ENCODE measurements at places on chromosomes 11 and 22. TPM values are rescaled to one million over a fixed set of nuclear protein-coding genes. Genes with fewer than 3 reads are reported as not detected.

DNA sequence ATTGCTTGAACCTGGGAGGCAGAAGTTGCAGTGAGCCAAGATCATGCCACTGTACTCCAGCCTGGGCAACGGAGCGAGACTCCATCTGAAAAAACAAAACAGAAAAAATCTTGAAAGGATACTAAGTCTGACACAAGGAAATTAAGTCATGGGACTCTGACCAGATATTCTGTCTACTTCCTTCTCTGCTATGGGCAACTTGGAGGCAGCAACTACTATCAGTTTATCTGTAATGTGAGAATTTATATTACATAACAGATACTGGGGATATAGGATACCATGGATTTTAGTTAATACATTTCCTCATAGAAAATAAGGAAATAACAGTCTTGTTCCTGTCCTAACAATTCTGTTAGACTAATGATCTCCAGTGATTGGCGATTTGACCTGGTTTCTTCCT lies 1.6 kb upstream of the SGSM3 start:
- H3K27ac ChIP-seq = no peak overlapping the region
- no peaks in the 10 kb centered on the region for H3K4me1 ChIP-seq
- no peak overlapping the region for H3K4me3 ChIP-seq
- peaks cover 55% of the 10 kb centered on the region for H3K36me3 ChIP-seq
- no peaks in the 10 kb centered on the region for H3K27me3 ChIP-seq
- DNase-seq = no peak

The AGBL2 gene
- total RNA-seq = 0.45 TPM

DNA sequence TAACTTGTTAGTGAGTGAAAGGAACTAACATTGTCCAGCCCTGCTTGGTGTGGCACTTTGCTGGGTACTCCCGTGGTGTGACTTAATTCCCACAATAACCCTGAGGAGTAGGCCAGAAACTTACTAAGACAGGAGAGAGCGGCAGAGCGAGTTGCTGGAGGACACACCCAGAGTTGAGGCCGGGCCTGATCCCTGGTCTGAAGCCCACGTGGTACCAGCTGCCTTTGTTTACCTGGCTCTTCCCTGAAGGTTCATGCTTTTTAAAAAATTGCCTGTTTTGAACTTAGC lies 594 bp downstream of the MPST start:
- H3K36me3 ChIP-seq = peaks cover 9% of the 10 kb centered on the region
- peak overlapping the region; percentile 97 for H3K4me3 ChIP-seq
- H3K27ac ChIP-seq = peak overlapping the region; percentile 49
- no peaks in the 10 kb centered on the region for H3K27me3 ChIP-seq
- peaks cover 17% of the 10 kb centered on the region for H3K4me1 ChIP-seq

- no peak for DNase-seq
- H3K27ac ChIP-seq = no peak overlapping the region
- no peaks in the 10 kb centered on the region for H3K27me3 ChIP-seq
- no peaks in the 10 kb centered on the region for H3K4me1 ChIP-seq
- H3K36me3 ChIP-seq = no peaks in the 10 kb centered on the region
These were observed 213.3 kb downstream of the MYO18B start for GRCh38 chr22:25955323-25955722.

The RGL4 gene
- total RNA-seq = not detected

DNA sequence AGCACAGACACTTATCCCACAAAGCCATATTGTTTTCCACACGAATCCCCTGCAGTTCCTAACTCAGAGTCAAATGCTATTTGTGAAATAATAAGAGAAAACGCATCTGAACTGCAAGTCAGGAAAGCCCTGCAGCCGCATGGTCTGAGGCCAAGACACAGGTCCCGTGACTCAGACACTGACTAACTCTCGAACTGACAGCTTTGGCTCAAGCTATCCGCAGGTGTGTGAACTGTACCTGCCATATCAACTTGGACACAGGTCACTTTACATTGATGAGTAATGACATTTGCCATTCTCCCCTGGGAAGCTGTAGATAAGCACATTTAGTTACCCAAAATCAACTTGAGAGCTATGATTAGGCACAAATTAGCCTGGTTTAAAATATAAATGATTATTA lies 34.9 kb upstream of the NFRKB start:
- H3K4me3 ChIP-seq = no peak overlapping the region
- DNase-seq = no peak
- H3K27me3 ChIP-seq = no peaks in the 10 kb centered on the region
- no peaks in the 10 kb centered on the region for H3K36me3 ChIP-seq
- no peak overlapping the region for H3K27ac ChIP-seq

The MS4A3 gene
- not detected for total RNA-seq

DNA sequence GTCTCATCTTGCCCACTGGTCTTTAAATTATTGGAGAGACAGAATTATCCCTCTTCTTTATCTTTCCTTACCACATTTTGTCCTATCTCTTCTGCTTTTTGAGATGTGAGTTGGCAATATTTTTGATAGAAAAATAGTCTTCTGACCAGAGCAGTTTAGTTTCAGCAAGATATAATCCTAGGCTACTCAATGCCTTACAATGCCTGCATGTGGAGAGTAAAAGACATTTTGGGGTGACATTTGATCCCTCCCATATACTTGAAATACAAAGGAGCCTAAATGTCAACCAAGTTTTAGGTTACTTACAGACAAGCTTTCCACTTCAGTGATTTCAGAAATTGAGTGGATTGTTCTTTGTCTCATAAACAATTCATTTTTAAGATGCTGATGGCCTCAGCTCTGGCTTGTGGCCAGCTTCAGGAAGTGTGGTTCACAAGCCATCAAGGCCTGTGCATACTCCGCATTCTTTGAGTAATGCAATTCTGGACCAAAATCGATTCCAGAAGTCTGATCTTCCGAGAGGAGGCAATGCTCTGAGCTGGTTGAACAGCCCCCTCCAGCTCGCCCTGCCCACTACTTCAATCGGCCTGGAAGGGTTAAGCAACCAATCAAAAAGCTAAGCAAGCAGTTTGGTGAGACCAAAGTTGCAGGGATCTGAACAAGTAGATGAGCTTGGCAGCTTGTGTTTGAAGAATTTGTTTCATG lies 274.4 kb downstream of the BLID start:
- H3K4me1 ChIP-seq = no peaks in the 10 kb centered on the region
- no peak for DNase-seq
- H3K4me3 ChIP-seq = no peak overlapping the region
- no peak overlapping the region for H3K27ac ChIP-seq
- no peaks in the 10 kb centered on the region for H3K36me3 ChIP-seq

The SGSM1 gene
- total RNA-seq = not detected
